ENCODE measurements at places on chromosomes 7 and 10.

DNA sequence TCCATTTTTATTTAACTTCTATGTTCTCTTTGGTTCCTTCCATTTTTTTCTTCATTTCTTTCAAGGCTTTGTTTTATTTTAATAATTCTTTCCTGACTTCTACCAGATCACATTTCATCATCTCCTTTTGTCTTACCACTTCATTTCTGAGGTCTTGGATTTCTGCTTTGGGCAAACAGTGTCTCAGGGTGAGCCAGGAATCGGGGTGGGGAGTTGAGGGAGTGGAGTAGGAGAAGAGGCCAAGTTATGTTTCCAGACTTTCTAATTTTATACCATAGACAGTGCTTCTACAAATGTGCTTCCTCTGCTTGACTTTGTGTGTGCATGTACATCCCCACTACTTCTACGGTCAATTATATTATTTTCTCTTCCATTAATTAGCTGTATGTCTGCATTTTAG lies 112.1 kb downstream of the PRKG1 start:
- no peak for DNase-seq

DNA sequence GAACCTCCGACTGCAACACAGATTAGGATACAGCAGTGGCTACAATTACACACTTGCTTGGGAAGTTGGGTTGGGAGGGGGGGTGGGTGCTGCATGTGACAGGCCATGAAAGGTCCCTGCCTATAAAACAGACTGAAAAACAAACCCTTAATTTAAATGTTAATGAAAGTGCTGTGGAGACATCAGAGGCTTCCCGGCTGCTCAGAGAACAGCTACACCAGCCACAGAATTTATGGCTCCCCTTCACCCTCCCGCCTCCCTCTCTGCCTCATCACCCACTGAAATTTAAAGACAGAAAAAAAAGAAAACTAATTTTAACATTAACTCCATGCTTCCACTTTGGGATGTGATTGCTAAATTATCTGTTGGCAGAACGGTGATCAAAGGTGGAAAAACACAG lies 34.7 kb downstream of the FBXW4 start:
- no peak for DNase-seq

DNA sequence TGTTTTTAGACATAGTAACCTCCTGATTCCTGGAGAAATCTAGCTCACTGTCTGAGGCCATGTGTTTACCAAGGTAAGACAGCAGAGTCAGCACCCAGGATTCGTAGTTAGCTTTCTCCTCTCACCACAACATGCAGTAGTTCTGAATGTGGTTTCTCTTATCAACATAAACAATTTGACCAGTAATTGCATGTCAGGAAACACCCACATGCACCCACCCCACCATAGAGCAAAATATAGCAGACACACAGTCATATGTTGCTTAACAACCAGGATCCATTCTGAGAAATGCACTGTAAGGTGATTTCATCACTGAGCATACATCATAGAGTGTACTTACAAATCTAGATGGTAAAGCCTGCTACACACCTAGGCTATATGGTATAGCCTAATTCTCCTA lies 1004.0 kb downstream of the ANKRD7 start:
- DNase-seq = no peak

- no peak for DNase-seq
Observed at GRCh38 chr10:130635528-130635927, 499.3 kb downstream of the GLRX3 start.

- DNase-seq = peak; percentile 91
Observed at GRCh38 chr10:98919899-98920298, 315.8 kb downstream of the HPSE2 start.
